ENCODE measurements at places on chromosomes 3 and 15.

GRCh38 chr3:183172051-183172639, 9.6 kb upstream of the LAMP3 start:
- no peak for DNase-seq

DNA sequence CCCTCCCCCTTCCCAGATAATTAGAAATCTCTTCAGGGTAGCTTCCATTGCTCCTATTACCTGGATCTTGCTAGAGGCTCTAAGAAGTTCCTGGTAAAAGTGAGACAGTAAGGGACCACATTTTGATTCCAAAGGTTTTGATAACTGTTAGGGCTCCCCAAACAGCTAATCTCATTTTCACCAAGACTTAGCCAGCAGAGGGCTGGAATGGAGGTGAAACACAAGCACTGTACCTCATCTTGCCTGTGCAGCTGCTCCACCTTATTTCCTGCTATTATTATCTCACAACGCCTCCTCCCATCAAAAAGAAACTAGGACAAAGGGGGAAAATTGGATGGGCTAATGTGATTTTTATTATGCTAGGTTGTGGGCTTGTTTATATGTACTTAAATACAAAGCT, 7.3 kb downstream of the SETD5 start:
- DNase-seq: no peak

DNA sequence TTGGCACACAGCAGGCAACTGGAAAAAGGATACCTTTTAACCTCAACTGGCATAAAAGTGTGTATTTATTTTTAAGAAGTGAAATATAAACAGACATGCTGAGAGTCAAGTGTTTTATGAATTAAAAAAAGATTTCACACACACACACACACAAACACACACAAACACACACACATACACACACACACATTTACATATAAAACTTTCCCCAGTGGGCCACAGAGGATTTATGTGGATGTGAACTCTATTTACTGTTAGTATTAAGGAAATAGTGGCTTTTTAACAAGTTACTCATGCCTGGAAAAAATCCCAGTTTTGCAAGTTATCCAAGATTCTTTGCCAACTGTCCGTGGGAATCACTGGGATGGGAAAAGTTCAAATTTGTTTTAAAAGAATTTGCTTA, 725.9 kb upstream of the NR2F2 start:
- no peak for DNase-seq

DNA sequence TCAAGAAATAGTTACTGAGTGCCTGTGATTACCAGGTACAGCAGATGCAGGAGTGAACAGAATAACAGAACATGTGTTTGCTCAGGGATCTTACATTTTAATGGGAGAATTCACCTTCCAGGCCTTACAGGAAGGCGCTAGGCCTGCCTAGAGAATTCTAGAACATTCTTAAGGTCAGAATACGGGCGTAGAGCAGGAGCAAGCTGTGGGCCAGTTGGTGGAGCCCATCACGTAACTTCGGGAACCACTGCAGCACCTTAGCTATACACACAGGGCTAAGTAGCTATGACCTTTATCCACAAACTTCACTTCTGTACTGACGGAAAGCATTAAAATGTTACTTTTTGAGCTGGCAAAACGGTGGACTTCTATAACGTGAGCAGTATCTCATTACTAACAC, 743 bp upstream of the DAZL start:
- DNase-seq: no peak

- no peak for DNase-seq
Measured at GRCh38 chr3:31732548-31732947, 199.8 kb downstream of the STT3B start.
